ENCODE measurements at places on chromosomes 4 and X.

GRCh38 chr4:90586799-90587198 lies 459.6 kb downstream of the CCSER1 start:
- DNase-seq = no peak

DNA sequence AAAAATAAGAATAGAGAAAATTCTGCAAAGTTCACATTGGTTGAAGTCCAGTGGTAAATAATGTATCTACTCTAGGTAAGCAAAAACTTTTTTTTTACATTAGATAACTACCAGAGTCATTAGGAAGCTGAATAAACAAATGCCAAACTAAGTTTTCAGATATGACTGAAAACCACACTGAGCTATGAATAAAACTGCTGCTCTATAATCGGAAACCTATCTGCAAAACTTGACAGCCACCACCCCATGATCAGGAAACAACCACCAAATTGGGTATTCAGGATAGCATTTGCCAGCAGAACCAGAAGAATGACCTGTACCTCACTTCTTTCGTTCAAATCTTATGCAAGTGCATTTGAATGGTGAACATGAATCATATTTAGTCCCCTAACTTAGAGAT lies 173.0 kb upstream of the TET2 start:
- no peak for DNase-seq

- DNase-seq = peak; percentile 3
These were observed 80.3 kb downstream of the GPC4 start for GRCh38 chrX:133335027-133335426.

DNA sequence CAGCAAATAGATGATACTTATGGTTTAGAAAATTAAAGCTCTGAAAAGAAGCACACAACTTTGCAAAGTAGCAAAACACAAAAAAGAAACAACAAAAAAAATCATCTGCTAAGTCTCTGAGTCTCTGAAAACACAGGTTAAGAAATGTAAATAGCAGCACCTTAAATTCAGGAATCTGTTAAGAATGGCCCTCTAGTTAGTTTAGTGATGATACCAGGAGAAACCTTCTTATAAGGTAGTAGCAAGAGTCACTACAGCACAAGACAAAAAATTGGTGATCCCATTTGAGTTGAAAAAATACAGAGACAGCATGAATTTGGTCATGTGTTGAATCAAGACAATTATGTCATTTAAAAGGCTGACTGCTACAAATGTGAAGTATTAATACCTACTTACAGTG lies 308.2 kb upstream of the ADGRL3 start:
- DNase-seq = no peak

GRCh38 chr4:139977838-139978609 lies 176.0 kb downstream of the MAML3 start:
- DNase-seq = no peak

DNA sequence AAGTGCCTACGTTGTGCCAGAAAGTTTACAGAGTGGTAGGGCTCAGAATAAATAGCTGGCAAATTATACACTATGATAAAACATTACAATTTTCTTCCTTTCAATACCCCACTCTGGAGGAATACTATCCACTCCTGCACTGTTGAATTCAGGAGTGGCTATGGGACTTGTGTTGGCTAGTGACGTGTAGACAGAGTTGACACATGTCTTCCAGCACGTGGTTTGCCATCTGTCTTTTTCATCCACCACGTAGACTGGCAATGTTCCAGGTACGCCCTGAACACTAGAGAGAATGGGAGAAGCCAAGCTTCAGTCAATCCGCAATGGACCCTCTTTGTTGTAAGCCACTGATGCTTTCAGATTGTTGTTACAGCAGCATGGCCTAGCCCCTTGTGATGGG lies 168.8 kb upstream of the RBPJ start:
- DNase-seq = no peak

DNA sequence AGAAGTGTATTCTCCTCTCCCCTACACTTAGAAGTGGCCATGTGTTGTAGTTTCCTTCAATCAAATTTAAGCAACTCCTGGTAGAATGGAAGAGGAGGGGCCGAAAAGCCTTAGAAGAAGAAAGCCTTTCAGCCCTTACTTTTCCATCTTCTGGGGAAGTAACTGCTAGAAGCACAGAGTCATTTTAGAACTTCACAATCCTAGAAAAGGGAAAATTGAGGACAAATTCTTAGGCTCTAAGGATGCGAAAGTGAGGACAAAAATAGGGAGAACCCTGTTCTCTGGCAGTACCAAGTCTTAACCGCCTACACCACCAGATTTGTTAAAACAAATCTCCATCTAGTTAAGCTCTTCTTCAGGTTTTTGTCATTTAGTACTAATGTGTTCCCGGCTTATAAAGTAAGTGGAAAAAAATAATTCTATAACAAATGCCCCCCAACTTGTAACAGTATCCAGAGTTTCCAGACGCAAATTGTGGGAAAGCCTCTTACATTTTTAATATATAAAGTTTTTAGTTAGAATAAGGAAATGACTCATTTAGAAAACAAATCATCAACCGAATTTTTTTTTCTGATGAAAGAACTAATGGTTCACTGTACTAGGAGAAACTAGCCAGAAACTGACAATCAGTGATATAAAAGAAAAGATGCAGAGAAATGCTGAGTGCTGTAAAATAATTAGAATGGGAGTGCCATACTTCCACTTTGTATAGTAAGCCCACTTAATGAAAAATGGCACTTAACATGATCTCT lies 76.0 kb downstream of the ARAP2 start:
- DNase-seq = no peak

GRCh38 chr4:24533364-24533763 lies 51.0 kb downstream of the DHX15 start:
- DNase-seq = no peak

DNA sequence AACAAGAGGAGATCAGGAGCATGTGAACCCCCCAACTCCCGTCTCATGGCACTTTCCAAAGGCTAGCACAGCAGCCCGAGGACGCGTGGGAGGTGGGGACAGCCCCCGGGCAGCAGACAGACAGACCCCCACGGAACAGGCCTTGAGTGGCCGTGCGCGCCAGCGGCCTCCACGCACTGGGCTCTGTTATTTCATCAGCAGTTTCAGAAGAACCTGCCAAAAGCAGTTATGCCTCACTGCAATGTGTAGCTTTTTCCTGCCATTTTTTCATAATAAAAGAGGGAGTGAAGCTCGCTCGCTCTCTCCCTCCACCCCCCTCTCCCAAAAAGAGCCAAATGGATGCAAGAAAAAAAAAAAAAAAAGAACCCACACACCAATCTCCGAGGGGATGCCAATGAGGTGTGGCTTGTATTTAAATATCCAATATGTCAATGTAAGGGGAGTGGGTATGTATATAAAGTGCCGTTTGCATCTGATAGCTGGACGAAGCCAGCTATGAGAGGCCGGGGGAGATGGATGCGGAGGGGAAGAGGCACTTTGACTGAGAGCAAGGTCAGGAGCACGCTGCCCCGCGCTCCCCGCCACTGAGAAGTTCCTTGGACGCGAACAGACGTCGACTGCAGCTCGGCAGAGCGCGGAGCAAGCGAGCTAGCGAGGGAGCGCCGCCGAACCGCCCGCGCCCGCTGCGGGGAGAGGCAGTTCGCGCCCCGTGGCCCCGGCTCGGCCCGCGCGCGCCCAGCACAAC lies at the start of gene FGF16:
TSS of gene FGF16 (plus strand) at position 482 of the 745 bp plus-strand sequence. CDS start 286 bp downstream, outside the sequence.
- peak; percentile 49 for DNase-seq

DNA sequence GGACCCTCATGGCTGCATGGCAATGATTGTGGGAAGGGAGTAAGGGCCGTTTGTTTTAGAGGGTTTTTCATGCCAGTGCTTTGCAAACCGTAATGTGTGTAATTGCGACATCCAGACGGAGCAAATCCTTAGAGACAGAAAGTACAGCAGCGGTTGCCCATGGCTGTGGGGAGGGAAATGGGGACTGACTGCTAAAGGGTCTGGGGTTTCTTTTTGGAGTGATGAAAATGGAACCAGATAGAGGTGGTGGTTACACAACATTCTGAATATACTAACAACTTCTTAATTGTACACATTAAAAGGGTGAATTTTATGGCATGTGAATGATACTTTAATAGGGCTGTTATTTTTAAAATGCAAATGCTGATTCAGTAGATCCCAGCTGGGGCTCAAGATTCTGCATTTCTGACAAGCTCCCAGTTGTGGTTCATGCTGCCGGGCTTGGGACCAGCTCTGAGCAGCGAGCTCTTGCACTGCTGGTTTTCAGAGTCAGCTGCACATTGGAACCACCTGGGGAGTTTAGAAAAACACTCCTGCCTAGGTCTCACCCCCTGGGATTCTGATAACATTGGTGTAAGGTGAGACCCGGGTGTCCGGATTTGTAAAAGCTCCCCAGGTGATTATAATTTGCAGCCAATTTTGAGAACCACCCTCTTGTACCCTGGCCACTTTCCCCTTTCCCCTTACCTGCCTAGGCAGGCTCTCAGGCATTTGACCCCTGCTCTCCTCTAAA lies 47.7 kb downstream of the PRPS1 start:
- peak; percentile 70 for DNase-seq

DNA sequence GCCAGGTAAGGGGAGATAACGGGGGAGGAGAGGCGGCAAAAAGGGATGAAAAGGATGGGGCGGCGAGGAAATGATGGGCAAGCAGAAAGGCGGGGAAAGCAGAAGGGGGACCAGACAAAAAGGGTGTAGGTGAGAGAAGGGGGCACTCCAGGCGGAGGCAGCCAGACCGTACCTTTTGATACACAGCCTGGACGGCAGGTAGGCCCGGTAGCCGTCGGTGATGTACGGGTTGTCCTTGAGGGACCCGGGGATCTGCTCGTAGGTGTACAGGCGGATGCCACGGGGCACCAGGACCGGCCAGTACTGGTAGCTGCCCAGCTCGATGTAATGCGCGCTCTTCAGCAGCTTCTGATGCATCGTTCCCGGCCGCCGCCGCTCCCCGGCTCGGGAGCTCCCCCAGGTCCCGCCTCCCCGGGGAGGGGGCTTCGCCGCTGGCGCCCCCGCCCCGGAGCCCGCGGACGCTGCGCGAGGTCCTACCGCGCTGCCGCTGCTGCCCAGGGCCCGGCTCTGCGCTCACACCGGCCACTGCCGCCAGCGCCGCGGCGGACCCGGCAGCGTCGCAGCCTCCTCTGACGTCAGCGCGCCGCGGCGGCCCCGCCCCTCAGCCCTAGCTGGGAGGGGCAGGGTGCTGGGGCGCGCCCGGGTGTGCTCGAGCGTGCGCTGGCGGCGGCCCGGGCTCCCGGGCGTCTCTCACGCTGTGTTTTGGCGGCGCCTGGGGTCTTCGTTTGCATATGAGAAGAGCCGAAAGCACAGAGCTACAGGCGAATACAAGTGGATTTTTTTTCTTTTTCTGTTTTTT lies at the start of gene PAQR3:
TSS of gene PAQR3 (minus strand) at position 571 of the 799 bp plus-strand sequence. CDS start at position 357, 214 bp downstream.
- peak; percentile 81 for DNase-seq

DNA sequence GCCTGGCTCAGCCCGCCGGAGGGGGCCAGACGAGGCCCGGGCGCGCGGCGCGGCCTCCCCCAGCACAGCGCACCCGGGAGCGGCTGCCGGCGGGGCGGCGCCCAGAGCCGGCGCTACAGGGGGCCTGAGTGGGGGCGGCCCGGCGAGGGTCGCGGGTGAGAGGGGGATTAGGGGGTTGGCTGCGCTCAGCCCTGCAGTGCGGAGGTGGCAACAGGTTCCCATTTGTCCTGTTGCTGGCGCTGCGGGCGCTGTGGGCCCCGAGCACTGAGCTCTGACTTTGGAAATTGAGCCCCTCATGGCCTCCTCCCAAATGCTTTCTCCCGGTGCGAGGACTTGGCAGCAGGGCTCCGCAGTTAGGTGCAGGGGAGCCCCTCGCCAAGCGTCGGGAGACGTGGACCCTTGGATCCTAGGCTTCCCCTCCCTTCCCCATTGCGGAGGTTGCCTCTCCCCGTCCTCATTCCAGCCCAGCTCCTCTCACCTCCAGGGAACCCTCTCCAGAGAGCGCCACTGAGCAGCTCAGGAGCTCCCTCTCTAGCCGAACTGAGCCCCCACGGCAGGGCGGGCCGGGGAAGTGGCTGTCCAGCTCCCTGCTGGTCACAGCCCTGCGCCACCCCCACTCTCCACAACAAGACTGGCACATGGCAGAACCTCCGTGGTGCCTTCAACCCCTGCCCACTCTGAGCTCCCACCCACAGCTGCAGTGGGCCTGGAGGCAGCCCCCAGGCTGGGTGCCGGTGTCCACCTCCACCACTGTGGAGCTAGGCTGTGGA lies 2.5 kb upstream of the DUSP9 start:
- no peak for DNase-seq

DNA sequence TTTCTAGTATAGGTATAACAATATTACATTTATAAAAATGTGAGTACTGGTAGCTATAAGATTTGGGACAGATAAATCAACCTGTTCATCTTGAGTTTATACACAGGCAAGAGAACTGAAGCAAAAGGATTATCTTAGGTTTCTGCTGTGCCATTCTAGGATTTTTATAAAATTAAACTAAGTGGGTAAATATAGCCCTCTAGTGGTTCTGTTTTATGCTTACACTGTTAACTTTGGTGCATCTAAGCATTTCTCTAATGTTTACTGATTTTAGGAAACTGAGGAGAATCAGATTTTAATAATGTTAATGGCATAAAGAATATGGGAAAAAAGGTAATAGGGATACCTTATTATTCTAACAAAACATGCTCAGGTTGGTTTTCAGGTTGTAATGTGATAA lies 1.1 kb upstream of the RRH start:
- DNase-seq = no peak

DNA sequence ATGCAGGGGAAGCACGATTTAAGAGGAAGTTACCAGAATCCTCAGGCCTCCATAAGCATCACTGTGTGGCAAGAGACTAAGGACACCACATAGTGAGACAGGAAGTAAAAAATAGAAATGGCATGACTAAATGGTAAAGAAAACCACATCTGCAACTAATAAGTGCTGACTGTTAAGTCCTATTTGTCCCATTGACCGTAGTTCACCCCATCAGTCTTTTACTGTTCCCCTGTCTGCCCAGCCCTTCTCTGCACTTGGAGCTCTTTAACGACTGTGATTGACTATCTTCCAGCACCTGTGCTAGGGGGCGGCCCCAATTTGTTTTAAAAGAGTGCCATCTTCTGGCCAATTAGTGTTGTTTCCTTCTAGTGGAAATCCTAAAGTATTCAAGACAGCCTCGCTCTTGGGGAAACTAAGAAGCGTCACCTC lies 94.2 kb downstream of the MAOA start:
- peak; percentile 79 for DNase-seq

DNA sequence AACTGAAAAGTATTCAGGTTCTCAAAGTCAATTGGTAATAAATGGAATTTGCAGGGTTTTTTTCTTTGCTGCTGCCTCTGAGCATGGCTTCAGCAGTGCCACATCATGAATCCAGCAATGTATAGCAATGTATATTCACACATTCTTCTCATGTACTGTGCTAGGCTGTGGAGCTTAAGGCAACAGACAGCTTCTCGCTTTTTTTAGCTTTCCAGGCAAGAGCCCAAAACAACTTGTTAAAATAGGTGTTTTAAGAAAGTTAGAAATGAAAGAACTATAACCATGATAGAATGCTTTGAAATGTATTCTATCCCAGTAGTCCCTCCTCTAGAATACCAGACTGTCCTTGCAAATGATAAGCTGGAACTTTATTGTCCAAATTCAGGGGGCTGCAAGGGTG lies 30.4 kb downstream of the SMIM43 start:
- DNase-seq = no peak

- no peak for DNase-seq
These were observed 52.7 kb upstream of the FTHL17 start for GRCh38 chrX:31124536-31124935.

GRCh38 chr4:6561173-6561516 lies 13.8 kb upstream of the MAN2B2 start:
- peak; percentile 46 for DNase-seq

- DNase-seq = no peak
These were observed 1036.2 kb upstream of the GRID2 start for GRCh38 chr4:91267543-91267942.
